HTR-8/SVneo (cell line): ENCODE measurements at places on chromosomes 7 and 10.

GRCh38 chr7:148395990-148396716 is 194.4 kb upstream of the C7orf33 start:
- DNase-seq: no peak

DNA sequence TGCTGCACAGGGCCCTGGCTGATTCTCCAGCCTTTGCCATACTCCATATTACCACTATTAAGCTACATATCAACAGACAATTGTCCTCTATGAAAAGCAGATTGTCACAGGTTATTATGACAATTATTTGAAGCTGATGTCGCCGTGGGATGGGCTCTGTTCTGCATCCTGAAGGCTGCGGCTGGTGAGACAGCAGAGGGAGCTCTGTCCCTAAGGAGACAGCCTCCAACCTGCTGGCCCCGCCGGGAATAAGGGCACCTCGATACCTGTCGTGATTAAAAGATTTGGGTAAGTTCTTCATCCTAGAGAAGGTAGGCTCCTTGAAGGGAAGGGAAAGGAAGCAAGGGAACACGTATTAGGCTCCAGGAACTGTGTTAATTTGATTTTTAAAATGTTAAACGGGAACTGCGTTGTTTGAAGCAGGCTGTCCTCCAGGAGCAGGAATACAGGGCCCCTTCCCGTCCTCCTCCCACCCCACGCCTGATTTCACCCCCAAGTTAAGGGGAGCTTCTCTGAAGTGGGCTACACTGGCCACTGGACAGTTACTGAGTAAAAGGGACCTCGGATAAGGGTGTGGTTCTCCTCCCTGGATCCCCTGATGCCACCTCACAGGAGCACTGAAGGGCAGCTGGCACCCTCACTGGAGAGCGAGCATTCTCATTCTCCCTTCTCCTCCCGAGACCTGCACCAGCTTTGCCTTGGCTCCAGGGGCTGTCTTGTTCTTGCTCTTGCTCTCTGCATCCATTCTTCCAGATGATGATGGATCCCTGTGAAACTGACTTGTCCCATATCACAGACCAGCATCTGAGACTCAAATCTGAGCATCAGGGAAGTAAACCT is 11.8 kb upstream of the TIAL1 start:
- DNase-seq: no peak

GRCh38 chr10:114970515-114970914 is 32.5 kb downstream of the TRUB1 start:
- DNase-seq: no peak

- peak; percentile 38 for DNase-seq
These were observed 209.4 kb upstream of the KLF14 start for GRCh38 chr7:130943336-130943901.

DNA sequence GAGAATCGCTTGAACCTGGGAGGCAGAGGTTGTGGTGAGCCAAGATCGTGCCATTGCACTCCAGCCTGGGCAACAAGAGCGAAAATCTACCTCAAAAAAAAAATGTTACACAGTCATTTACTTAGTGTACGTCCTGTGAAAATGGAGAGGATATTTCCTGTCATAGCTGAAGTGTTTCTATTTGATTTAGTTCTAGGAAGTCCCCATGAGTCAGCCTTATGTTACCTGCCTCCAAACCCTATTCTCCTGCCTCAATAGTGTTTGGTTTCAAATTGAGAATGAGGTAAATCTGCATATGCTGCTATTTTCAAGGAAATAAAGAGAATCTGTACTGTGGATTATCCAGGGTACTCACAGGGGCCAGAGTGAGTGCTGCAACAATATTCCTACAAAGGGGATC is 1284.5 kb upstream of the AUTS2 start:
- no peak for DNase-seq

- no peak for DNase-seq
These were observed 14.6 kb downstream of the PPIF start for GRCh38 chr10:79361726-79362397.

GRCh38 chr10:103504181-103504783 is 10.8 kb downstream of the NEURL1 start:
- DNase-seq: peak; percentile 91

- no peak for DNase-seq
These were observed 19.1 kb upstream of the GPAM start for GRCh38 chr10:112202561-112203241.

- no peak for DNase-seq
These were observed 626 bp upstream of the BMS1 start for GRCh38 chr10:42781893-42782445.

DNA sequence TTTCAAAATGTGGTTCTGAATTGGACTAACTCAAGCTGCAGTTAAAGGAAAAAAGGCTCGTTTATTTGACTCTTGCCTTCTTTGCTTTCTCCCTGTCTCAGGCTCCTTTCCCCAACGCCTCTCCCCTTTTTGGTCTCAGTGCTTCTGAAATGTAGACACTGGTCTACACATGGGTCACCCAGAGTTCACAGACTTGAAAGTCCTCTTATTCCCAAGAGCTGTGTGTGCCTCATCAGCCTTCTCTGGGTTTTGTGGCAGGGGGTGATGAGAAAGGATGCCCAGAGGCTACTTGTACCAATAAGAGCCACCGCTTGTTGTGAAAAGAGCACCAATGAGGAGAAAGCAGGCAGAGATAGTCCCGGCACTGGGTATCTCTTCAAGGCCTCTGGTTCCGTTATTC is 125.7 kb downstream of the BICC1 start:
- DNase-seq: no peak

GRCh38 chr7:94057955-94058354 is 53.8 kb upstream of the BET1 start:
- DNase-seq: no peak

DNA sequence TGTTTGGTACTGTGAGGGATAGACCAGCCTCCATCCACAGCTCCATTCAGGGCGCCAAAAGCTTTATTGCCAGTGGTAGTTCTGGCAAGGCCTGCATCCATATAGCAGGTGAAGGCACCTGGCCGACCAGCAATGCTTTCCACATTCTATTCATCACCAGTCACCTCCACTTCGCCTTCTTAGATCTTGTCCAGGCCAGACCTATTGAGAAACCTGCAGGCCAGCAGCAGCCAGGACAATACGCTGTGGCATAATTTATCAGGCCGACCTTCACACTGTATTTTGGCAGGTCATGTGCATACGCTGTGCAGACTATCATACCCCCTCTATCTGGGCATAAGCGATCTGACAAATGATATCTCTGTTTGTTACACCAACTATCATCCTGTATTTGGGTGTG is 15.2 kb upstream of the KNDC1 start:
- no peak for DNase-seq

GRCh38 chr7:91436655-91437054 is 172.4 kb downstream of the FZD1 start:
- DNase-seq: no peak

GRCh38 chr7:133511252-133511651 is 258.4 kb downstream of the EXOC4 start:
- DNase-seq: no peak

DNA sequence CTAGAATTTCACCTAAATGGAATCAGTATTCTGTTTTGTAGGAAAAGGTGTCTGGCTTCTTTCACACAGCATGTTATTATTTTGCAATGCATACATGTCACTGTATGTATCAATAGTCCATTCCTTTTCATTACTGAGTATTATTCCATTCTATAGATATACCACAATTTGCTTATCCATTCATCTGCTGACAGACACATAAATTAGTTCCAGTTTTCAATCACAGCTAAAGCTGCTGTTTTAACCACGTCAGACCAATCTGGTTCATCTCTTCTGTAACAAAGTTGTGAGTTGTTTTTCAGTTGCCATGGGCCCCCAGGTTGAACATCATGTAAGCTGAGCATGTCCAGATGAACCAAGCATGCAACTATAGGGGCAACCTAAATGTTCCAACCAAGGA is 282.1 kb upstream of the MKLN1 start:
- no peak for DNase-seq

DNA sequence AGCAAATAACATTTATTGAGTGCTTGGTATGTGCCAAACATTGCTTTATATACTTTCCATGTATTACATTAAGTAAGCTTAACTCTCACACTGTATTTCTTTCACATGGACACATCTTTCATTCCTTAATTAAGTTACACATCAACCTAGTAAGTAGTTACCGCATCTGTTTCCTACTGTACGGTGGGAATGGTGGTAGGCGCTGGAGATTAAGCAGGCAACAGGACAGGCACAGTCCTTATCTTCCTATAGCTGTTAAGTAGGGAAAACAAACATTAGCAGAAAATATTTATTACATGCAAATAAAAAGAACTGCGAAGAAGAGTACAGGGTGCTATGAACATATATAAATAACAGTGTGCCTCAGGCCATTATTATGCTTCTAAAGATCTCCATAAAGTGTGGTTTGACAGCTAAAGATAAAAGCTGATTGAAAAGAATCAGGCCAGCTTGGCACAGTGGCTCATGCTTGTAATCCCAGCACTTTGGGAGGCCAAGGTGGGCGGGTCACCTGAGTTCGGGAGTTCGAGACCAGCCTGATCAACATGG is 105.0 kb downstream of the SUGCT start:
- DNase-seq: no peak

GRCh38 chr10:110737886-110738634 is 93.9 kb downstream of the RBM20 start:
- DNase-seq: no peak

DNA sequence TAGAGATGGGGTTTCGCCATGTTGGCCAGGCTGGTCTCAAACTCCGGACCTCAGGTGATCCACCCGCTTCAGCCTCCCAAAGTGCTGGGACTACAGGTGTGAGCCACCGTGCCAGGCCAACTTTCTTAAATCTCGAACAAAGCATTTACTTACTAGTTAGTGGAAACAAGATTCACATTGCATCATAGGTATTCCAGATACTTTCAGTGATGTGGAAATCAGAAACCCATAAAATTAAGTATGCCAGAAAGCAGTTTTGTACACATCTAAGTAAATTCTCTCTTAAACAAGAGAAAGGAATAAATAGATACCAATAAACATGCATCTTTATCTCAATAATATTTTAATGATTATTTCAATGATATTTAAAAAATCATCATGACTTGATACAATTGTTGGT is 75.5 kb downstream of the DGKI start:
- DNase-seq: no peak

DNA sequence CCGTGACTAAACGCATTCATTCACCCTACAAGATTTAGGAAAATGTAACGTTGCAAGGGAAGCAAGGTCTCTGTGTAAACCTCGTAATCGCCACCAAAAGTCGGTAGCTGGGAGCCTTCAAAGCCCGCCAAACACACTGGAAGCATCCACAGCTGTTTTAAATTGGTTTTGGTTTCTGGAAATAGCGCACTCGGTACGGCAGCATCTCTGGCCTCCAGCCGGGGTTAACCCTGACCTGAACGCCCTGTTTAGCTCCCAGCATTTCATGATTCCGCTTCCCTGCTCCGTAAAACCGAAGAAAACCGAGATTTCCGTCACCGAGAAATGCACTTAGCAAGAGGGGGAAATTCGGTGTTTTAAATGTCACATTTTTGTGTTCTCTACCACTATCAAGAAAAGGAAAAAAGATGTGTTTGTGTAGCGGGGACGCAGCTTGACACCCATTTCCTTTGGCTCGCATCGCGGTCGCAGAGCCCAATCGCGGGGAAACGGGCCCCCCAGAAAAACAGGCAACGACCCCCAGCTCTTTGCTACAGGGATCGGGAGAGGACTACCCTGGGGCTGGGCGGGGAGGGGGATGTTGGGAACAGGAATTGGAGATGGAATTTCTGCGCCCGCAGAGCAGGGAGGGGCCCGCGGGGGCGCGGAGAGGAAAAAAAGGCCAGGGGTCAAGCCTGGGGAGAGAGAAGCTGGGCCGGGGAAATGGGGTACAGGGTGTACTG is 646 bp downstream of the SGCE start:
- no peak for DNase-seq
